ENCODE measurements at places on chromosomes 1 and 21. TPM values are rescaled to one million over a fixed set of nuclear protein-coding genes. Genes with fewer than 3 reads are reported as not detected.

DNA sequence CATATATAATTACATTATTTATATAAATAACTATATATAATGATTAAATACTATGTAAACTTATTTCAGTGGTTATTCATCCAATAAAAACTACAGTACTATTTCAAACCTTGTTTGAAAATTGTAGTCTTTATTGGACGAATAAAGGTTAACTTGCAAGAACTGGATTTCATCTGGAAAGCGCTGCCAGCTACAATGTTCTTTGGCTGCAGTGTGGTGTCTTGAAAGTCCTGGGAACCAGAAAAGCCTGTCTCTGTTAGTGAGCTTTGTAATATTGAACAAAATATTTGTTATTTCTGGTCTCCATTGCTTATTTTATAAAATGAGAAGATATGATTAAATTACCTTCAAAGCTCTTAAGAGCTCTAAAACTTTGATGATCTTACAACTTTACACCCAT is 763.6 kb downstream of the ADGRL2 start:
- no peak for DNase-seq

- DNase-seq: no peak
These were observed 121.3 kb downstream of the GRIK3 start for GRCh38 chr1:36913016-36913415.

DNA sequence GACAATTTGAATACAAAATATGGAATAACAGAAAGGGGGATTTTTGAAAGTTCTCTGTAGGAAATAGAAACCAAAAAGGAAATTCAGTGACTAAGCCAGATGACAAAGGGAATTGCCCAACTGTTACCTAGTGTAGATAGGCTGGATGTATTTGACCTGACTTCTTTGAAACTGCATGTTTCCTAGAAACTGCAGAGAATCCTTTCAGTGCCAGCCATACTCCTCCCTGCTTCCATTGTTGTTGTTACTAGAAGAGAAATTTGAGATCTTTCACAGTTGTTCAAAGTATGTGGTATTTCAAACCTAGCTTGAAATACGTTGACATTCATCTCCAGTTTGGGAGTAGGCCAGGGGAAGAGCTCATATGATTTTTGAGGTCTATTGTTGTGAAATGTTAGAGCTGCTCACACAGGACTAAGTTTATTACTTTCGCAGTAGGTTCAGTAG is 1.8 kb upstream of the GBP5 start:
- DNase-seq: no peak

GRCh38 chr1:243712941-243713340 is 137.1 kb downstream of the AKT3 start:
- no peak for DNase-seq

DNA sequence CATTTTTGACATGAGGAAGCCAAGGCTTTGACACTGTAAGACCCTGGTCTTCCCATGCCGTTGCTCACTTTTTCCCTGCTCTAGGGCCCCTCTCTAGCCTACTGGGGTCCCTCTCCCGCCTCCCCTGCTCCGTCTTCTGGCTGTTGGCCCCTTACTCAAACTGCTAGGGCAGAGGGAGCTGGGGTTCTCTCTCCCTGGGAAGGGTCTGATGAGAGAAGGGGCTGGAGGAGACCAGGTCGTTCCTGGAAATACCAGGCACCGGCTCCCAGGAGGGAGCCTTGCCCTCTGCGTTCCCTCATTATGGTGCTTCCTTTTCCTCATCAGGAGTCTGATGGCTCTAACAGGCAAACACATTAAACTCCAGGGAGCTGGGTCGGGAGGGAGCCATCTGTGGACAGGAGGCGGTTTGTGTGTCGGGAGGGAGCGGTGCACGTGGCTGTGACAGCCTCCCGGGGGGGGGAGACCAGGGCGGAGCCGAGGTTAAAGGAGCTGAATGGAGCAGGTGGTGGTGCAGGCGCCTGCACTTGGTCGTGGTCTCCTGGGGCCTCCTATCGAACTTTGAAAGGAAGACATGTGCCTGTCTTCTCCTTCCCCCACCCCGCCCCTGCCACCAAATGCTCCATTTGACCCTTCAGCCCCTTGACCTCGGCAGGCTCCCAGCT is 35.4 kb upstream of the LHX4 start:
- no peak for DNase-seq

DNA sequence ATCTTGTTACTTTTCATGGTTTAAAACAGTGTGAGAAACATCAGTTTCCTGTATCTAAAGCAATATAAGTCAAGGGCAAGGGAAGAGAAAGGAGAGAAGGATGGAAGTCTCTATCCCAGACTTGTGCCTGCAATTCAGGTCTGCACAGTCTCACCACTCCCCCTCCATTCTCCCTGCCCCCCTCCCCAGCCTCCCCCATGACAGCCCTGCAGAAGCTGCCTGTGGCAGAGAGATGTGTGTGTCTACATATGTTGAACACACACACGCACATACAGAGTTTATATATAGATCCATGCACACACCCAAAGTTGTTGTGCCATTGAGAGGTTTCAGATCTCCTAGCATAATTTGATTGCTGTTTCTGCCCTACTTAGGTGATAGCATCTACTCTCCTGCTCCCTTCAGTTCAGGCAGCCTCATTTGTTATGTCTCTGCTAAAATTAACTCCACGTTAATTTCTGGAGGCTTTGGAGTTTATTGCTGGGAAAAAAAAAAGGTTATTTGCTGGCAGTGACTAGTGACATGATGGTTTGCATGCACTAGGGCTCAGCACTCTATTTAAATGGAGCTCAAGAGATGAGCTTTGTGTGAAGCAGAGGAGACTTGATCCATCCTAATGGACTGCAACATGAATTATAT is 124.9 kb upstream of the SMYD2 start:
- no peak for DNase-seq

DNA sequence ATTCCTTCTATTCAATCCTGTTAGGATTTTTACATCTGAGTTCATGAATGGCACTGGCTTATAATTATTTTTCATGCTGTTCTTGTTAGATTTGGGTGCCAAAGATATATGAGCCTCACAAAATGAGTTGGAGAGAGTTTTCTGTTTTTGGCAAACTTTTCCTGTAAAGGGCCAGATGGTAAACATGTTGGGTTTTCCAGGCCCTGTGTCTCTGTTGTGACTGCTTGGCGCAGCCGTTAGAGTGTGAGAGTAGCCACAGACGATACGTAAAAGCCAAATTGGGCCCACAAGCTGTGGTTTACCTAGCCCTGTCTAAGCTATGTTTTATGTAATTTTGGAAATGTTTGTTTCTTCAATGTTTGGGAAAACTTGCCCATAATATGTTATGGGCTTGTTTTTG is 15.6 kb upstream of the CA6 start:
- DNase-seq: no peak

DNA sequence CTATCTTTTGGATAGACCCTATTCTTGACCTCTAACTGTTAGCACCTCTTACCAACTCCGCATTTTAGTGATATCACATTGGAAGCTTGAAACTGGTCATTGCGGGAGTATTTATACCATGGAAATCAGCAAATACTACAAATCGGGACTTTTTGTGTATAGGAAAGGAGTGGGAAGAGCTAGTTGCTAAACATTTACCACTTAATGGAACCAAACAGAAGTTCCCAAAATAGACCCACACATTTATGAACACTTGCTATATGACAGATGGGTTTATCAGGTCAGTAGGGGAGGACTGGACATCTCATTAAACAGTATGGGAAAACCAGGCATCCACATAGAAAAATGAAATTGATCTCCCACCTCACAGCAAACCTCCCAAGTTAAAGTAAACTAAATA is 29.4 kb downstream of the PHC2 start:
- no peak for DNase-seq

DNA sequence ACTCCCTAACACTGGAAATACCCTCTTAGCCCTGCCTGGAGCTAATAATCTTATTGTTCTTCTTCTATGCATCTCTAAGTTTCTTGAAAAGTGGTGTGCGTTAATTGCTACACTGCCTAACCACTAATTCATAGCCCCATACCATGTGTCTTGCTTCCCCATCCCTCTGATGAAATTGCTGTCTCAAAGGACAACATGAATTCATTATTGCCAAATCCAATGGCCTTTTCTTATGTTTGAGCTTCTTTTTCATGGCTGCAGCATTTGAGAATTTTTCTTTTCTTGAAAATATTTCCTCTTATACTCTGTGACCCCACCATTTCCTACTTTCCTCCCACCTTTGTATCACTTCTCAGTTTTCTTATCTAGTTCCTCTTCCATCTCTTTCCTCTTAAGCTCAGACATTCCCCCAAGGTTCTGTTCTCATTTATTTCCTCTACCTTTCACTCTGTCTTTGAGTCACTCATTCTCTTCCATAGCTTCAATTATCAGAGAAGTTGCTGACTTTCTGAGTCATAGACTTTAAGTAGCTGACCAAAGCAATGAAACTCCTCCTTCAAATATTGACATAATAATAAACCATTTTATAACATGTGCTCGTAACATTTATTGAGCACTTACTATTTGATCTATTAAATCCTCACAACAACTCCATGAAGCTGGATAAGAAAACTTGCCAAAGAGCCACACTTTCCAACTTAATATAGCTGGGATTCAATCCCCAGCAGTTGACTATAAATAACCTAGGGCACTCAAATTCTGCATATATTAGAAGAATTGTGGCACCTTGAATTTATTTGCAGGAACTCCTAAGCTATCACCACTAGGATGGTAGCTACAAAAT is 35.5 kb upstream of the ATP6V1G3 start:
- DNase-seq: no peak

- DNase-seq: no peak
These were observed 56.2 kb downstream of the DPYD start for GRCh38 chr1:97864615-97865014.

GRCh38 chr1:154689083-154689482 is 81.1 kb upstream of the ADAR start:
- no peak for DNase-seq

- DNase-seq: no peak
These were observed 105.6 kb upstream of the GCLM start for GRCh38 chr1:94014635-94015488.

DNA sequence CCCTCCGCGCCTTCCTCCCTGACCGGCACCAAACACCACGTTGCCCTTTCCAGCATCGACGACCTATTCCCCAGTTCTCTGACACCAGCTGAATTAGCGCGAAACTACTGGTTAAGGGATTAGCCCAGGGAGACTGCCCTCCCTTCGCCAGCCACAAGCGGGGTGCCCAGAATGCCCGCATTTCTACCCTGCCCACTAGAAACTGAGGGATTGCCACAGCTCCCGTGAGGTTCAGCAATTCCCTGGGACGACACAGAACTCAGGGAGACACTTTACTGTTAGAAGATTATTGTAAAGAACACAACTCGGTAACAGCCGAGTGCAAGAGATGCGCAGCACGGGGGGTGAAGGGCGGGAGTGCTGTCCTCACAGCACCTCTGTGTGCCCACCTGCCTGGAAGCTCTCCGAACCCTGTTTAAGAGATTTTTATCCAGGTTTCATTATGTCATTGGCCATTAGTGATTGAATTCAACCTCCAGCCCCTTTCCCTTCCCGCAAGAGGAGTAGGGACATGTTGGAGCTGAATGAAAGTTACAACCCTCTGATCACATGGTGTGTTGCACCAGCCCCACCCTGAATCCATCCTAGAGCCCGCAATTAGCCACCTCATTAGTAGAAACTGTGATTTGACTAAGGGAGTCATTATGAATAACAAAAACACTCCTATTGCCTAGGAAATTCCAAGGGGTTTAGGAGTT is 15.8 kb upstream of the RIPPLY3 start:
- DNase-seq: no peak

DNA sequence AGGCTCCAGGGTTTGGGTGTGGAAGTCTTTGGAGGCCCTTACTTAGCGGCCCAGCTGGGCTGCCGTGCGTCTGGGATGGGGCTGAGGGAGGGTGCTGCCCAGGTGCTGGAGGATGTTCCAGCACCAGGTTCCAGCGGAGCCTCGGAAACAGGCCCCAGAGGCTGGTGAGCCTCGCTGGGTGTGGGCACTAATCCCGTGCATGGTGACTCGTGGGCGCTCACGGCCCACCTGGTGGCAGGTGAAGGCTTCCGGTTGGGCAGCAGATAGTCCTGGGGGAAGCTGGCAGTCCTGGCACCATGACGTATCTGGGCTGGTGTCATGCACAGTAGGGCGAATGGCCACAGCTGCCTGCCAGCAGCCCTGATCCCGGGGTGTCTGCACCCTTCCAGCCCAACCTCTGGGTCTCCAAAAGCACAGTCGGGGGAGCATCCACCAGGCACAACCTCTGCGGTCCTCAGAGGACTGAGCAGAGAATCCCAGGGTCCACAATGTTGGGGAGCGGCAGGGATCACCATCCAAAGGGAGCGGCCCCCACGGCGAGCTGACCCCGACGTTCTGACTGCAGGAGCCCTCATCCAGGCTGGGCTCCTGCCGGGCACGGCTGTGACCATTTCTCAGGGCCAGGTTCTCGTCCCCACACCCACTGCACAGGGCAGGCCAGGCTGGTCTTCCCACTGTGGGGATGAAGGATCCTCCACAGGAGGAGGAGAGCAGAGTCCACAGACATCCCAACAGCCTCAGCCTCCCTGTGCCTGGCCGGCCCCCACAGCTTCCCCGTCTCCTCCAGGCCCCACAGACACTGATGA is 25.3 kb downstream of the FTCD start:
- no peak for DNase-seq

- no peak for DNase-seq
These were observed 25.6 kb downstream of the EYA3 start for GRCh38 chr1:28062806-28063205.

DNA sequence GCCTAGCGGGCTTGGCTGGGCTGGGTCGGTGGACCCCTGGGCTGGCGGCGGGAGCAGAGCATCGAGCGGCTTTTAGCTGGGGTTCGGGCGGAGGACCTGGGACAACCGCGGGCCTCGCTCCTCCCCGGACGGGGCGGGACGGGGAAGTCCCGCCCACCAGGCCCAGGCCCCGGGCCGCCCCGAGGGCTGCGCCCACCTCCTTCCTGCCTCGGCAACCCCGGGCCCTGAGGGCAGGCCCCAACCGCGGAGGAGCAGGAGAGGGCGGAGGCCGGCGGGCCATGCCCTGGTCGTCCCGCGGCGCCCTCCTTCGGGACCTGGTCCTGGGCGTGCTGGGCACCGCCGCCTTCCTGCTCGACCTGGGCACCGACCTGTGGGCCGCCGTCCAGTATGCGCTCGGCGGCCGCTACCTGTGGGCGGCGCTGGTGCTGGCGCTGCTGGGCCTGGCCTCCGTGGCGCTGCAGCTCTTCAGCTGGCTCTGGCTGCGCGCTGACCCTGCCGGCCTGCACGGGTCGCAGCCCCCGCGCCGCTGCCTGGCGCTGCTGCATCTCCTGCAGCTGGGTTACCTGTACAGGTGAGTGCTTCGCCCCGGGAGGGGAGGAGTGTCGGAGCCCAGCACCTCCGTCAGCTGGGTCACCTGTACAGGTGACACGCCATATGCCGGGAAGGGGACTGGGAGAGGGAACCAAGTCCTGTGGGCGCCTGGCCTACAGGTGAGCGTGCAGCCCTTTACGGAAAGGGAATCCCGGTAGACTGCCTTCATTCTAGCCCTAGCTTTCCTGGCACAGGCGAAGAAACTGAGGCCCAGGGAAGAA is at the start of gene XKR8:
Gene XKR8, plus strand, starts transcription at position 182 of the 812 bp plus-strand sequence. Its CDS starts 97 bp downstream, at position 279.
- peak; percentile 84 for DNase-seq

Gene ANKRD35
- not detected for total RNA-seq

Gene CELA3A
- total RNA-seq: 13.3 TPM

Gene KIFAP3
- 20.2 TPM for total RNA-seq

Gene SELP
- 1.6 TPM for total RNA-seq

Gene CMPK1
- 106 TPM for total RNA-seq

Gene CCDC27
- total RNA-seq: not detected

Gene DMRTA2
- total RNA-seq: not detected

Gene GIPC2
- total RNA-seq: 0.19 TPM
